ENCODE measurements at places on chromosomes 13 and 19. TPM values are rescaled to one million over a fixed set of nuclear protein-coding genes. Genes with fewer than 3 reads are reported as not detected.

The ZNF555 gene
- total RNA-seq: 7.8 TPM

DNA sequence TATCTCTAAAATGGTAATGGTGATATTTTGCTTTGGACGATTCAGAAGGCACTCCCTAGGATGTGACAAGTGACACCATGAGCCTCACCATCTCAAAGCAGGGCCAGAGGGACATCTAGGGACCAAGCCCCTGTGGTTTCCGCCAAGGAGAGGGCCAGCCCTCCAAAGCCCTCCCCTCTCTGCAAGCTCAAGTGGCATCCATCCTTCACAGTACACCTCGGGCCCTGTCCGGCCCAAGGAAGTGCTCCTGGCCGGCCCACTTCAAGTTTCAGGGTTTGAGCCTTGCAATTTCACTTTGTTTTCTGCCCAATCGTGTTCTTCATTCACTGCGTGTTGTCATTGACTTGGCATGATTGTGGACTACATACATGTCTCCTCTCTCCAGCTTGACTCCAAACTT, 82.5 kb downstream of the TSHZ3 start:
- DNase-seq: no peak

DNA sequence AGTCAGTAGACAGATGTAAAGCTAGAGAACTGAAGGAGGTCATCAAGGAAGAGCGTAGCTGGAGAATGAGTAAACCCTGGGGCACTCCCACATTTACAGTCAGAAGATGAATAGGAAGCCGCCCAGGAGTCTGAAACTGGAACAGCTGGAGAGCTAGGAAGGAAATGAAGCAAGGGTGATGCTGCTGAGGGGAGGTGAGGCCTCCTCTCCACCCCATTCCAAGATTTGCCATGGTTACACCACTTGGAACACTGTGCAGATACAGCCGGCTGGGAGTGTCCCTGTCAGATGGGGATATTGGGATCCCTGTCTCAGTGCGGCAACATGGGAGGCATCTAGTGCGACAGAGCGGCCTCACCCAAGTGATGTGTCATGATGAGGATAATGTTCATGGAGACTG, 51.8 kb upstream of the GPI start:
- DNase-seq: no peak

DNA sequence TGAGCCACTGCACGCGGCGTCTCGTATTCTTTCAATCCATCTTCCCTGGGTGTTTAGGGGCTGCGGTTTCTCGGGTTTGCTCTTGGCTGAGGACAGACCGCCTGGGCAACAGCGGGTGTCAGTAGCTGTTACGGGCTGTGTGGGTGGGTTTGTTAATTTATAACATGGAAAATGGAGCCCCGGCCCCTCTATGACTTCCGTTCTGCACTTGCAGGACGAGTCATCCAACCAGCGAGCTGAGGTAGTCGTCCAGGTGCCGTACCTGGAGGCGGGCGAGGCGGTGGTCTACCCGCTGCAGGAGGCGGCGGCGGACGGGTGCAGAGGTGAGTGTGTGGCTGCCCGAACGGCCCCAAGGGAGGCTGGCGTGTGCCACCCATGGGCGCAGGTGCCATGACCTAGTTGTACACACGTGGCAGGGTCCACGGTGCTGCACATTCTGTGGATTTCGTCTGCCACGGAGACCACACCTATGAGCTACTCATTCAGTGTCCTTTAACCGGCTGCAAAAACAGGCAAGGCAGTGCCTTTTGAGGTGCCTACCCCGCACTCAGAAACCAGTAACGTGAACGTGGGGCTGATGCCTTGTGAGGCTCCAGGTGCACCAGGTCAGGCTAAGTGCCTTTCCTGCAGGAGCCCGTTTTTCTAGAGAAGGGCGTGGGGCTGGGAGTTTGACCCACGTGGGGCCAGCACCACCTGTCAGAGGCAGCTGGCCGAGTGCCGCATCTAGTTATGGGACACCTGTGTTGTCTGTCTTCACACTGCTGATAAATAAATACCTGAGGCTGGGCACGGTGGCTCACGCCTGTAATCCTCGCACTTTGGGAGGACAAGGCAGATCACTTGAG, 10.9 kb downstream of the POLR2E start:
- no peak for DNase-seq

Measured in ureter (tissue), 1 donor.